ENCODE measurements at places on chromosomes 16 and 17.

DNA sequence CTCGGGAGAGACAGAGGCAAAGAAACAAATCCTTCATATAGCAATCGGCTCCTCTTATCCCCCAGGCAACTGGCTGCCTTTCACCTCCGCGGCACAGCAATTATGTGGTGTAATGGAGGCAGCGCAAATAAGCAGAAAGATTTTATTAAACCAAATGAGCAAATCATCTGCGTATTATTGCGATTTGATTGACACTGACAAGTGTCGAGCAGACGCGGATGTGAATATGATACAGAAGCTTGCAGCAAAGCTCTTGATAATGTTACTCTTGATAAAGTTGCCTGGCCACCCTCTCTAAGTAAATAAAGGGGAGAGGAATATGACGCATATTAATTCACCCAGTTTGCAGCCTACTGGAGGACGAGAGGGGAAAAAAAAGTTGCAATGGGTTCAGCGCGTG, 26.5 kb upstream of the AKTIP start:
- no peak for DNase-seq

DNA sequence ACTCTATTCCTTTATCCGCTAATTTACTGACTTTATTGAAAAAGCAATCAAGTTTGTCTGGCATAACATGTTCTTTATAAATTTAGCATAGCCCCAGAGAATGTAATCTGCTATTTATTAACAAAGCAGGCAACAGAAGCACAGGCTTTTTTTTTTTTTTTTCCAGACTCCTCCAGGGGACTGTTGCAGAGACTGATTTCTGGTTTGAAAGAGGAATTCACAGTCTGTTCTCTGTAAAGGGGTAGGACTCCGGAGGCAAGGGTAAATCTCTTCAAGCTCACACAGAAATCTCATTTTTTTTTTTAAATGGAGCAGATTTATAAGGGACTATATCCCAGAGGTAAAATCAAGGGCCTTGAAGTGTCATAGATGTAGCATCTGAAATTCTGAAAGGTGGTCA, 1386.5 kb upstream of the CDH8 start:
- no peak for DNase-seq

GRCh38 chr16:9787717-9788116, 394.5 kb downstream of the GRIN2A start:
- no peak for DNase-seq

GRCh38 chr17:81390029-81390872, 5.0 kb upstream of the BAHCC1 start:
- no peak for DNase-seq

- DNase-seq, result no peak
Measured at GRCh38 chr17:44002141-44002848, 2.1 kb upstream of the NAGS start.

- peak; percentile 65 for DNase-seq
Measured at GRCh38 chr17:27456681-27457359, 572 bp downstream of the KSR1 start.

DNA sequence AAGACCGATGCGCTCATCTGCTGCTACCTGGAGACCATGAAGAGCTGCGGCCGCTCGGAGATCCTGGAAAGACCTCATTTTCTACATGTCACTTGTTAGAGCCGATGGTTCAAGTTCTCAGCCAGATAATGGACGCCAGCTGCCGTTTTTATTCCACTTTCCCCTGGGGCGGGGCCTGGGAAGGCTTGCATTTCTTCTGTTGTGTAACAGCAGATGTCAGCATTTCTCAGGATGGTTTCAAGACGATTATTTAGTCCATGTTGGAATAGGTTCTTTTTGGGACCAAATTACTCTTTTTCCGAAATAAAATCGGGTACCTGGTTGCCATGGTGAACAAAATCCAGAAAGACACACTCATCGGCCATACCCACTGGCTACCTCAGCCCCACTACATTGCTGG, 1418.3 kb downstream of the CDH11 start:
- no peak for DNase-seq

- no peak for DNase-seq
Measured at GRCh38 chr17:8080799-8081219, 6.7 kb downstream of the ALOX12B start.

- no peak for DNase-seq
Measured at GRCh38 chr17:73317513-73318426, 6.0 kb upstream of the CDC42EP4 start.

GRCh38 chr17:80939151-80940145, 52.2 kb upstream of the CHMP6 start:
- DNase-seq, result no peak

DNA sequence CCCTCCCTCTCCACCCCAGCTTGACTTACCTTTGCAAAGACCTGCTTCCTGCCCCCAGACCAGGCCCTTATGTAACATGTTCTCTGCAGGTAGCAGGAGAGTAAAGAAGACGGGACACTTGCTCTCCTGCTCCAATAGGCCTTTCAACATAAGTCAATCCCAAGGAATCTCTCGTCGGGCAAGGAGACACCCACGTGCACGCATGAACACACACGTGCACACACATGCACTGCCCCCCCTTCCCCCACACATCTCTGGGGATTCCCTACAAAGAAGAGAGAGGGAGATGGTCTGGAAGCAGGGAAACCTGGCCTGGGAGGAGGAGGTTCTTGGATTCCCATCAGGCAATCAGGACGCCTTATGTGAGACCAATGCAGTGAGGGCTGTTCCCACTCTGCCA, 41.4 kb downstream of the ABCC12 start:
- DNase-seq, result no peak

DNA sequence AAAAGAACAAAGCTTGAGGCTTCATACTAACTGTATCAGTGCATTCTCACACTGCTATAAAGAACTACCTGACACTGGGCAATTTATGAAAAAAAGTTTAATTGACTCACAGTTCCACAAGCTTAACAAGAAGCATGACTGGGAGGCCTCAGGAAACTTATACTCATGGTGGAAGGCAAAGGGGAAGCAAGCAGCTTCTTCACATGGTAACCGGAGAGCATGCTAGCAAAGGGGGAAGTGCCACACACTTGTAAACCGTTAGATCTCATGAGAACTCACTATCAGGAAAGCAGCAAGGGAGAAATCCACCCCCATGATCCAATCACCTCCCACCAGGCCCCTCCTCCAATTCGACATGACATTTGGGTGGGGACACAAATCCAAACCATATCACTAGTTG, 25.3 kb downstream of the CTRB2 start:
- no peak for DNase-seq

- no peak for DNase-seq
Measured at GRCh38 chr16:9913604-9914326, 268.5 kb downstream of the GRIN2A start.

DNA sequence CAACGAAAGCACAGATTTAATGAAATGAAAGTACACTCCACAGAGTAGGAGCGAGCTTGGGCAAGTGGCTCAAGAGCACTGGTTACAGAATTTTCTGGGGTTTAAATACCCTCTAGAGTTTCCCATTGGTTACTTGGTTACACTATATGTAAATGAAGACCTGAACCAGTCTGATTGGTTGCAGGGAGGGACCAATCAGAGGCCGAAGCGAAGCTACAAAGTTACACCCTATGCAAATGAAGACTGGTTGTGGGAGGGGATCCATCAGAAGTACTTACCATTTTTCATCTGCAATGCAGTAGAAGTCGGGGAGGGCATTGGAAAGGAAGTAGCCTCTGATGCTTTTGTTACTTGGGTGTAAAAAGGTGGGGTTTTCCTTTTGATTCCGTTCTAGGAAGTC, 132.0 kb downstream of the PMP22 start:
- no peak for DNase-seq

DNA sequence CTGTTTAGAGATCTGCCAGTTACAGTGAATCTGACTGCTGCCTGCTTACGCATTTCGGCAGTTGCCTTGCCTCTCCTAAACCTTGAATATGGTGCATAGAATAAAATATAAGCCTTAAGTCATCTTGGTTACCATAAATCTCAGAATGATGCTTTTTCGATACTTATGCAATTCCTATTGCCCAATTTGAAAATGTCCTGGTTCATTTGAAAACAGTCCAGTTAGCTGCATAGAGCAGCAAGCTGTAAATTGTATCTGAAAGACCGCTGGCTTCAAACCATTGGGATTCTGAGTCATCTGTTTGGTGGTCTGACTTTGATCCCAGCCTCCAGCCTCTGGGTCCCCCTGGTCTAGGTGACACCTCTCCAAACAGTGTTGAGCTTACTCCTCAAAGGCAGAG, 2.7 kb upstream of the PRKCA start:
- no peak for DNase-seq

- DNase-seq, result no peak
Measured at GRCh38 chr16:27311448-27311830, 2.3 kb upstream of the IL4R start.

- no peak for DNase-seq
Measured at GRCh38 chr17:71759422-71760060, 361.3 kb upstream of the SOX9 start.

GRCh38 chr16:519425-519824, 8.1 kb upstream of the CAPN15 start:
- DNase-seq, result no peak

DNA sequence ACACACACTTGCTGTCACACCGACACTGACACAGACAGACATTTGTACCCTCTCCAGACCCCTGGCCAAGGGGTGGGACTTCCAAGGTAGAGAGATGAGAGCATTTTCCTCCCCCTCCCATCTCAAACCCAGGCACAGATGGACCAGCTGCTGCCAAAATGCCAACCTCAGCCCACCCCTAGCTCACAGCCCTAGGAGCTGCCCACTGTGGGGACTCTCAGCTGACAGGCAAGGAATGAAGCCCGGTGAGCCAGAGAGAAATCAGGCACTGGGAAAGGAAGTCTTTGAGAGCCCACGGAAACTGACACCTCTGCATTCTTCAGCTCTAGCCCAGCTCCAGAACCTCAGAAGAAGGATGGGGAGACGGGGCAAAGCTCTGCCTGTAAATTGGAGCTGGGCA, 2.8 kb downstream of the ETV4 start:
- no peak for DNase-seq

- no peak for DNase-seq
Measured at GRCh38 chr17:67059372-67059771, 15.0 kb downstream of the CACNG1 start.

DNA sequence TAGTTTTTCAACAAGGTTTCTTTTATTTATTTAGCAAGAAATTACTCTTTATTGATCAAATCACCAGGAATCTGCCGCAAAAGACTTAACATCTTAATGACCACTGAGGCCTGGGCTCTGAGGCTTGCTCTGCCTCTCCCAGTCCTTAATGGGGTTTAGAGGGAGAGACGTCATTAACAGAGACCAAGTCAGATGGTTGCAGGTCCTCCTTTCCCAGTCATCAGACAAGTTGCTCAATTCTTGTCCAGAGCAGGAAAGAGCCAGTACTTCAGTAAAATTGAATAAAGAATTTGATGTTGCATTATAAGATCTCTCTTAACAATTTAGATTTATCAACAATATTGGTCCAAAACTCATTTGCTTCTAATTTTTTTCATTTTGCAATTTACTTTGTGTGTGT, 2.0 kb downstream of the SEPHS2 start:
- DNase-seq, result no peak

- no peak for DNase-seq
Measured at GRCh38 chr17:12388226-12388625, 277.5 kb upstream of the MYOCD start.

DNA sequence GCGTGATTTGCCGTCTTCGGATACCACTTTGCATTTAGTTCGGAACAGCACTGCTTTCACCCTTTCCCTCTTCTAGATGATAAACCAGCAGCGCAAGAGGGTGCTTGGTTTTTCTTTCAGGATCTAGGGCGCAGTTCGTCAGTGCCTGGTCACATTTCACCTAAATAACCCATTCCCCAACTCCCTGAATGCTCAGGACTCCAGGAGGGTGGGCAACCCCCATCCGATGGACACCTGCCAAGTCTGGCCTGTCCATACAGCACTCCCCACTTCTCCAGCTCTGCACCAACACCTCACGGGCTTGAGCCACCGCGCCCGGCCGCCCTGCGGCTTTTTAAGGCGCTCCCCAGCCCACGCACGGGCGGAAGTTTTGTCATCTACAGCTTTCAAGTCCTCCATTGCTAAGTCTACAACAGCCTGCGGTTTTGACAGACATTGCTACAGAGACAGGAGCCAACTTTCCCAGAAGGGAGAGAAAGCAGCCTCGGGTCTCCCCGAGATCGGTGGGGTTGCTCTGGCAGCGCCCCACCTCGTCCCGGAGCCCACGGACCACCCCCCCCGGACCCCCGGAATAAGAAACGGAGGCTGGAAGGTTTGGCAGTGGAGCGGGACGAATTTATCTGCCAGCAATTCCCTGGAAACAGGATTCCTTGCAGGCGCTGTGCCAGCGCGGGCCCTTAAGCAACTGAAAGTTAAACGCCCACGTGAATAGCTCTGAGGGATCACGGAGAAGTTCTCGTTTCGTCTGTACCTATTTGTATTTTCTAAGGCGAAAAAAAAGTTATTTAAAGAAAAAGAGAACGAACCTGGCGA, 38.6 kb upstream of the SLFN13 start:
- DNase-seq, result no peak

DNA sequence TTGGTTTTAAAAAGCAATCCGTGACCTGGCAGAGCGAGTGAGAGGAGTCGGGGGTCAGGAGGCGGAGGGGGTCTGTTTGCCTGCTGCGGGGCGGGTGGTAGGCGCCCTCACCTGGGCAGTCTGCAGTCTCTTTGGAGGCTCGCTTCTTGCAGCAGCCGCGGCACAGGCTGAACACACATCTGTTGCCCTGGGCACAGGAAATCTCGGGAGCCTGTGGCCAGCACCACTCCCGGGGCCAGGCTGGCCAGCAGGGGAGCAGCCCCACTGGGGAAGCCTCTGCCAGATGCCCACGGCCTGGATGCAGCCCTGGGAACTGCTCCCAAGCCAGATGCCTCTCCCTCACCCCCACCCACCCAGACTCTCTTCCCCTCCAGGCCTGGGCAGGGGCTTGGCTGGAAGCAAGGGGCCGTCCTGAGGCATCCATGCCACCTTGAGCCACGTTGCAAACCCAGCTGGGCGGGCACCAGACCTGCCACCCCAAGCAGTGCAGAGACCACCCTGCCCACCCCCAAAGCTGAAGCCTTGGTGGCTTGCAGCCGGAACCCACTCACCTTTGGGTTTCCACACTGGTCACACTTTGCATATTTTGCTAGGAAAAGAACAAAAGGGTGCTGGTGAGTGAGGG, 6.6 kb downstream of the GPS1 start:
- no peak for DNase-seq

DNA sequence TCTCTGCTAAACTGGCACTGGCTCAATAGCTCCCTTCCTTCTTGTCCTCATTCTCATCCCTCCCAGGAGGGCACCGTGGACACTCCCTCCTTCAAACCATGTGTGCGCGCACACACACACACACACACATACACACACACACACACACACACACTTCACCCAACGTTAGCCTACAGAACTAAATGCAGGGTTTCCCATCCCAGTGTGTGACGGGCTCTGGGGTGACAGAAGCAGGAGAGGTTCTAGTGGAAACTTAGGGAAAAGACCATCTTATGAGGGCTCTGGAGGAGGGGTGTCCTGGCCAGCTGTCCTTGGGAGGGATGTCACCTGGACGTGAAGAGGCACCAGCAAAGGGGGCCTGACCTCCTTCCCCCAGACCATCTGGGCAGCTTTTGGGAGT, 19.7 kb downstream of the OSBPL7 start:
- no peak for DNase-seq

GRCh38 chr17:28313841-28314240, 5.2 kb upstream of the TMEM97 start:
- DNase-seq, result no peak

GRCh38 chr17:4033751-4034251, 69.6 kb upstream of the ATP2A3 start:
- DNase-seq, result no peak

GRCh38 chr17:34993031-34993430, 12.7 kb downstream of the LIG3 start:
- no peak for DNase-seq
